ENCODE measurements at places on chromosomes 3 and 15.

DNA sequence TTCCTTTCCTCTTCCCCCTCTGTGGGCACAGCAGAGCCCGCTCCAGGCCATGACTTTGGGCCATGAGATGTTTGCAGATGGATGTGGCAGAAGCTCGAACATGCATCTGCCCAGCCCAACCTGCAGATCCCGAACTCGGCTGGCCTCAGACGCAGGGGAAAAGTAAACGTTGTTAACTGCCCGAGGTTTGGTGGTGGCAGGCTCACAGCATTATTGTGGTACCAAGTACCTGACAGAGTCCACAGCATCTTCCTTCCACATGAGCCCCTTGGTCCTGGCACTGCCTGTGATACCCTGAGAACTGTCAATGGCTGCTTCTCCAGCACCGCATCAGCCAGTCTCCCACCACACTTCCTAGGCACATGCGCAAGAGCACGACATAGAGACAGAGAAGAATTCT, 424.3 kb downstream of the OCA2 start:
- DNase-seq: no peak

DNA sequence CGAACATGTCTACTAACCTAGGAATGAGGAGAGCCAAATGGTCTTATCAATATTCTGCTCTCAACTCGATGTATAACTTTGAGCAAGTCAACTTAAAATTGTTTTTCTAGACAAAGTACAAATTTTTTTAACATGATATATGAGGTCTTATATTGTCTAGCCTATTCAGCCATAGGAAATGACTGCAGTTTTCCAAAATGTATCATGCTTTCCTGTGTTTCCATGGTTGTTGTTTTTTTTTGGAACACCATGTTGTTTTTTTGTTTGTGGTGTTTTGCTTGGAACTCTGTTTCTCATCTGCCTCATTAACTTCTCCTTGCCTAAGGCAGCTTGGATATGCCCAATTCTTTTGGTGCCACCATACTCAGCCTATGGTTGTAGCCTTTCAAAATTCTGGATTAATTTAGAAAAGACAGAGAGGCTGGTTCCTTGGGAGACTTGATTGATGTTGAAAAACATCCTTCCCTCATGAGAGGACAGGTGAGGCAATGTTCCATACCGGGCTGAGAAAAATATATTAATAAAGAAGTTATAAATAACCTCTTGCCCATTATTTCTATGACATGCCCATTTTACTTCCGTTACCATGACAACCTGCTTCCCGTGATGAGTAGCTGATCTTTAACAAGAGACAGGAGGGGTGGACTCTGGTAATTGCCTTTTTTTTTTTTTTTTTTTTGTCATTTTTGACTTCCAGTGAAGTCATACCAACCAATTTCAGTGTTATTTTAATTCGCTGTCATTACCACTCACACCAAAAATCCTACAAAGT, 687.9 kb upstream of the GRM7 start:
- DNase-seq: no peak

DNA sequence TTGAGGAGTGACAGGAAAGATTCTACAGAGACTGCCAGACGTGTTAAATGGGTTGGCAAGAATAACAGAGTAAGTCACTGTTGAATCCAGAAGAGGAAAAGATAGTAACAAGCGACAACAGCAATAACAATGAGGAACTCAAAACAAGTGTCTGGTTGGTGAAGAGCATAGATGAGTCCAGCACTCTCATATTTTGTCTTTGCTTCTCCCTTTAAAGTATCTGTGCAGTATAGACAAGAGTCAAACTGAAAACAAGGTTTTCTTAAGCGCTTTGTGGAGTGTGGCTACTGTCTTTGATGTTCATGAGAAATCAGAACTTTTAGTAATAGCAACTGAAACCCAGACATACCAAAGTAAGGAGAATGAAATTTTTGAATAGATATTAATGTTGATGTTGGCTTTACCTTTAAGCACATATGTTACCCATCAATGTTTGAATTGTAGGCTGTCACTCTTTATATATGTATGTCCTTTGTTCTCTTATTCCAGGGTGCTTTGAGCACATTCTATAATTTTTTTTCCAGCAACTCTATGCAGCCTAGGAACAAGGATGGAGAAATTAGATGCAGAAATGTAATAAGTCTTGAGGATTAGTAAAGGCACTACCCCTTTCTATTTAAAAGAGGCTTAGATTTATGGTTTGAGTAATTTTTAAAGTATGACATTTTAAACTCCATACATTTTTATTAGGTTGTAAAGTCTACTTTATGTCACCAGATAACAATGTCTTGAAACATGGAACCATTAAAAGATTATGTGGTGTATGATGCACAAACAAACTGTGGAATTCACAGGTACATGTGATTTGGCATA, 185.5 kb downstream of the NFKBIZ start:
- DNase-seq: no peak

- DNase-seq: no peak
These were observed 1379.1 kb downstream of the ZPLD1 start for GRCh38 chr3:103813955-103814354.

GRCh38 chr15:62569460-62570404, 404.6 kb upstream of the C2CD4B start:
- DNase-seq: peak; percentile 35

- no peak for DNase-seq
These were observed 292.8 kb upstream of the TMC3 start for GRCh38 chr15:81666839-81667238.

DNA sequence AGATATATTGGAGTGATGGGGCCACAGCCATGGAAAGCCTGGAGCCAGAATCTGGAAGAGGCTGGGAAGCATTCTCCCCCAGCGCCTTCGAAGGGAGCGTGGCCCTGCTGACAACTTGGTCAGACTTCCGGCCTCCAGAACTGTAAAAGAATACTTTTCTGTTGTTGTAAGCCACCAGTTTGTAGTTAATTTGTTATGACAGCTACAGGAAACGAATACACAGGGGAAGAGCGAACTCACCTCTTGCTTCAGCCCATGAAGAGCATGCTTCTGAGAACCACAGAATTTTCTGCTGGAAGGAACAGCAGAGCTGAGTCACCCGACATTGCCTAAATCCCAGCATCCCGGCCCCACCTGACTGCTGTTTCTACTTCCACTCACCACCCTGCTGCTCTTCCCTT, 501.7 kb downstream of the SHQ1 start:
- no peak for DNase-seq

Data from NCI-H1048 (cell line).